Activated effector memory CD4-positive, alpha-beta T cell treated with Interleukin-2 at 50 U/mL for 16 hours (primary cell): ENCODE measurements at places on chromosomes 4 and X.

- no peak for DNase-seq
Observed at GRCh38 chr4:139256349-139256748, 23.7 kb downstream of the MGARP start.

DNA sequence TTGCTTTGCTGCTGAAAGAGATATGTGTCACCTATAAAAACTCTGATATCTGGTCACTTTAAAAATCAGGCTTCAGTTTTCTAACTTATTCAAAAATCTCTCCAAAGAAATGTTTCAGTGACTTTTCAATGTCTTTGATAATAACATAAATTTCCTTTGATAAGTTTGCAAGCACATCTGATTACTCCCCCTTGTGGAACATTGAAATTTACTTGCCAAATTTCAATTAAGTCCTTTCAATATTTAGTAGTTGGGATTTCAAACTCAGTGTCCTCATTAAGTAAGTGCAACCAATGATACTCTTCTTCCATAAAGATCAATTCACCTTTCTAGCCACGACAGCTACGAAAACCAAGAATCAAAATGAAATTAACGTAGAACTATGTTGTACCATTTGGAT, 151.3 kb upstream of the FAM47C start:
- DNase-seq, result no peak

DNA sequence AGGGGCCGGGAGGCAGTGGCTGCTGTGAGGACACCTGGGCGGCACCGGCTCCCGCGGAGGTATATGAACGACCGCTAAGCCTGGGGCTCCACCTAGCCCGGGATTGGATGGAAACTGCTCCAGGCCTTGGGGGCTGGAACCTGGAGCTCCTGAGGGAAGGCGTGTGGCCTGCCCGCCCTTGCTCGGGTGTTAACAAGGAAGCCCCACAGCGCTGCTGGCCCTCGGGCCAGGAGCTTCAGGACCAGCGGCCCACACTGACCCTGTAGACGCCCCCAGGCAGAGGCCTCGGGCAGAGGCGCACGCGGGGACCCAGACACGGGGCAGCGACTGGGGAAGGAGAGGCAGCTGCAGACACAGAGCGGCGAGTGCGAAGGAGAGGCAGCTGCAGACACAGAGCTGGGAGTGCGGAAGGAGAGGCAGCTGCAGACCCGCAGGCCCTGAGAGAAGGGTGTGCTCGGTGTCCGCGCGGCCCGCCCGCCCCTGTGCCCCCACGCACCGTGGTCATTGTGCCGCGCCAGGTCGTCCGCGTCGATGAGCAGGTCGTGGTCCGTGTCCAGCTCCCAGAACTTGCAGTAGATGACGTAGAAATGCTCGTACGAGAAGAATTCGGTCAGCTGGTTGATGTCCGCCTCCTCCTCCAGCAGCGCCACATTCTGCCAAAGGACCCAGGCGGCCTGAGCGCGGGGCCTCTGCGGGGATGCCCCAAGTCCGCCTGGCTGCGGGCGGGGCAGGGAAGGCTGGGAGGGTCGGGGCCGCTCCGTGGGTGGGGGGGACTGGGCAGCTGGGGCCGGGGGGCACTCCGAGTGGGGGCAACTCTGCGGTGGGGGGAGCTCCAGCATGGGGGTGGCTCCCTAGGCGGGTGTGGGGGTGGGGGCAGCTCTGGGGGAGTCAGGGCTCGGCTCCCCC, 26.7 kb upstream of the GTPBP6 start:
- no peak for DNase-seq

DNA sequence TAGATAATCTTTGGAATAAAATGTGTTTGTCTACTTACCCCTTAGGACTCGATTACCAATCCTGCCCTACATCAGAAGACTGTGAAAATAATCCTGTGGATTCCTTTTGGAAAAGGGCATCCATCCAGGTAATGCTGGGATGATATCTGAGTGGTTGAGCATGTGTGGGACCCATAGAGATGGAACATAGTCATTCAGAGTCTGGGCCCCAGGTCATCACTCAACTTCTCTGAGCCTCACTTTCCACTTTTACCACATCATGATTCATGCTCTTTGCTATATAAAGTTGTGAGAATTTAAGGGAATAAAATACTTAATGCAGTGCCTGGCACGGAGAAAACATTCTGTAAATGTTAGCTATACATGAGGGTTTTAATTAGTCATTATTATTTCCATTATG, 8.9 kb downstream of the BST1 start:
- no peak for DNase-seq

GRCh38 chrX:136714626-136715599, 65.8 kb downstream of the ARHGEF6 start:
- no peak for DNase-seq

- no peak for DNase-seq
Observed at GRCh38 chrX:150270622-150271021, 92.5 kb upstream of the MAMLD1 start.

GRCh38 chr4:108393890-108394472, 225.2 kb upstream of the LEF1 start:
- no peak for DNase-seq

GRCh38 chr4:148808416-148808815, 366.2 kb upstream of the NR3C2 start:
- no peak for DNase-seq

GRCh38 chr4:168415911-168416310, 64.4 kb downstream of the DDX60L start:
- no peak for DNase-seq

DNA sequence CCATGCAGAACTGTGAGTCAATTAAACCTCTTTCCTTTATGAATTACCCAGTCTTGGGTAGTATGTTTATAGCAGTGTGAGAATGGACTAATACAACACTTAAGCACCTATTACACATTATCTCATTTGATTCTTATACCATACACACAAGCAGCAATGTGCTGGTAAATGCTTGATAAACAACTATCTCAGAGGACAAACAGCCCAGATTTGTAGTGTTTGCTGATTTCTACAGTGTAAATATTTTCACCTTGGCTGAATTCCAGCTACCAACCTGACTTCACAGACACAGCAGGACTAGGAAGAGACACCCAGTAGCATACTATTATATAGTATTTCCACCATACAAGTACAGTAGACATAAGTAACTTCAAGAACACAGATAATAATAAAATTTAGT, 406.5 kb upstream of the CNKSR2 start:
- DNase-seq, result no peak

- no peak for DNase-seq
Observed at GRCh38 chrX:42978655-42979379, 200.9 kb upstream of the PPP1R2C start.

- DNase-seq, result no peak
Observed at GRCh38 chr4:110631584-110632505, 9.0 kb upstream of the PITX2 start.

GRCh38 chrX:76398970-76399369, 28.5 kb upstream of the MAGEE1 start:
- no peak for DNase-seq

- DNase-seq, result no peak
Observed at GRCh38 chrX:57929373-57929772, 19.1 kb upstream of the ZXDA start.

GRCh38 chr4:7485096-7485495, 50.4 kb upstream of the PSAPL1 start:
- no peak for DNase-seq

GRCh38 chr4:73540826-73541225, 59.3 kb downstream of the AFM start:
- DNase-seq, result no peak

DNA sequence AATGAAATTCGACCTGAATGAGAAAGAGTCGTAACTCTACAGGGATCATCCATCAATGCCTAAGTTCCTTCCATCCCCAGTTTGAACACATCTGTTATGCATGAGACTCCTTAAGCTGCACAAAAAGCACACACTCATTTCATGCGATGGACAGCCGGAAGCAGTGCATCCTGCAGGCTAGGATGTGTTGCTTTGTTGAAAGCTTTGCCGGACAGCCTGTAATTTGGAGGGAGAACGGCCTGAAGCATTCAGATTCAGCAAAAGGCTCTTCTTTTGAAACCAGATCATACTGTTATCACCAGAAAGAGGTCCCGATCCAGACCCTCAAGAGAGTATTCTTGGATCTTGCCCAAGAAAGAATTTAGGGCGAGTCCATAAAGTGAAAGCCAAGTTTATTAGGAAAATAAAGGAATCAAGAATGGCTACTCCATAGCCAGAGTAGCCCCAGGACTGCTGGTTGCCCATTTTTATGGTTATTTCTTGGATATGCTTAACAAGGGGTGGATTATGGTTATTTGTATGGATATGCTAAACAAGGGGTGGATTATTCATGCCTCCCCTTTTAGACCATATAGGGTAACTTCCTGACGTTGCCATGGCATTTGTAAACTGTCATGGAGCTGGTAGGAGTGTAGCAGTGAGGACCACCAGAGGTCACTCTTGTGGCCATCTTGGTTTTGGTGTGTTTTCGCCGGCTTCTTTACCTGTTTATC, 48.1 kb upstream of the DHRSX start:
- DNase-seq, result no peak

- no peak for DNase-seq
Observed at GRCh38 chr4:152029631-152030030, 268.8 kb upstream of the GATB start.

DNA sequence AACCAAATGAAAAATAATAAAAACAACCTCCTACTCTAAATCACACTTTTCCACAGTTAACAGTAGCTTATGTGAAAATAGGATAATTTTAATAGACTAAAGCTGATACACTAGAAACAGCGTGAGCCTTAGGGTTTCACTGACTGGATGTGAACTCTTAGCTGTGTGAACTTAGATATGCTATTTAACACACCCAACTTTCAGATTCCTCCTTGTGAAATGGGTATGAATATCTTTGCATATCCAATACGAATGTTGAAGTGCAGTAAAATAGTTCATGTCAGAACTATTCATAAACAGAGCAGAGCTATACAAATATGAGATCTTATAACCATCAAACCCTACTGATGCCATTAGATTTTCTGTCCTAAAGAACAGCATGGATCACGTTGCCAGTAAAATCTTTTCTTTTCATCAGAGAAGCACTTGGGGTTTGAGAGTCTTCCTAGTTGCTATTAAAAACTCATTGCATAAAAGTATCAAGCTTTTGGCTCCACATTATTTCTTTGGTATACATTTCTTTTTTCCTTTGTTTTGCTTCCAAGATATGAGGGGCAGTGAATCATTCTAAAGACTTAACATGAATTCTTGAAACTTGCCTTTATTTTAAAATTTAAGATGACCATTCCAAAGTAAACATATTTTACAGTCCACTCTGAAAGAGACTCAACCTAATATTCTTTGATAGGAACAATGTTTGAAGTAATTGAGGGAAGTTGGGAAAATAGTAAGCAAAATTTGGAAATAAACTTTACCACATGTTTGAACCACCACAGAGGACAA, 102.4 kb downstream of the CPE start:
- no peak for DNase-seq

DNA sequence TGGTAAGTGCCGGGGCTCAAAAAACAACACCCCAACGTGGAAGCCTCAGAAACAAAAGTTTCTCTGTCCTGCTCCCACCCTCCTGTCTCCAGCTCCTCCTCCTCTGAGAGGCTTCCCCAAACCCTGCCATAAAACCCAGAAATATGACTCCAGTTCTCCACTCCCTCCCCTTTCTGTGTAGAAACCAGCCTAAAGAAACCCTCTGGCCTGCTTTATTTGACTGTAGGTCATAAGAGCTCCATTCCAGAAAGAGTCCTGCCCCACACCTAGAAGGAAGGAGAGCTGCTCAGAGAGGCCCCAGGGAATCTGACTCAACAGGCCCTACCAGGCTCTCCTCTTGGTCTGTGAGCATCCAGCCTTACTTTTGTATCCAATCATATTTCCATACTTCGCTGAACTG, 872 bp upstream of the S100P start:
- DNase-seq, result no peak

DNA sequence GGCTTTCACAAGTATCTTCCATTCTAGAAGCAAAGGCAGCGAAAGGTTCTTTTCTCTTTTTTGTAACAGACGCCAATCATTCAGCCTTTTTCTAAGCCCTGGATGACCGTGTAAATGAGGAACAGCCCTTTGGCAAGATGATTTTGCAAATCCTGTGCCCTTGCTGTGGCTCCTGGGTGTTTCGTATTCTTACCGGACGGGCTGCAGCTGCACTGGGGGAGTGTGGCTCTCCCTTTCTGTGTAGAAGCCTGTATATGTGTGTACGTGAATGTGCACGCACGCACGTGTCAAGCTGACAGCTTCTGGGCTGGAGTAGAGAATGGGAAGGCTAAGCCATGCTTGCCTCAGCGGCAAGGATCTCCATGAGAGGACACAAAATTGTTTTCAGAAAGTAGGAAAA, 8.2 kb downstream of the GRPEL1 start:
- DNase-seq, result no peak

- DNase-seq, result no peak
Observed at GRCh38 chr4:119059221-119059620, 76.4 kb upstream of the MYOZ2 start.

DNA sequence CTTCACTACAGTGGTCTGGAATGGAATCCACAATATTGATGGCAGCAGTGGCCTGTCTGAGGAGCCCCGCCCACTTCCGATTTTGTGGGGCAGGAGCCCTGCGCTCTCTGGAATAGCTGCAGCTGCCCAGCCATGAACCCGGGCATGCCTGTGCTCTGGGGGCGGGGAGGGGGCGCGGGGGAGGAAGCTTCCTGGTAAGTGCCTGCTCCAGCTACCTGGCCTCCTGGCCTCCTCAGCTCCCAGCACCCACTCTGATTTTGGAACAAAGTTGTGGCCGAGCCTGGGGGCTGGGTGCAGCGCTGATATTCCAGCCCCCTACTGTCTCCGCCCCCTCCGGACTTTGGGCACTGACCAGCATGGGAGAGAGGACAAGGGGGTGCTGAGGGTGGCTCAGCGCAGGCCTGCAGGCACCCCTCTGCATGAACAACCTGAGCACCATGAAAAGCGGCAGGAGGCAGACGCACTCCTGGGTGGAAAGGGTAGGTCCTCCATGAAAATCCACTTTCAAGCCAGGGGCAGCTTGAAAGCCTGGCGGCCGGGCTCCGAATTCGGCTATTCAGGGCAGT, 972.7 kb upstream of the AGA start:
- no peak for DNase-seq

DNA sequence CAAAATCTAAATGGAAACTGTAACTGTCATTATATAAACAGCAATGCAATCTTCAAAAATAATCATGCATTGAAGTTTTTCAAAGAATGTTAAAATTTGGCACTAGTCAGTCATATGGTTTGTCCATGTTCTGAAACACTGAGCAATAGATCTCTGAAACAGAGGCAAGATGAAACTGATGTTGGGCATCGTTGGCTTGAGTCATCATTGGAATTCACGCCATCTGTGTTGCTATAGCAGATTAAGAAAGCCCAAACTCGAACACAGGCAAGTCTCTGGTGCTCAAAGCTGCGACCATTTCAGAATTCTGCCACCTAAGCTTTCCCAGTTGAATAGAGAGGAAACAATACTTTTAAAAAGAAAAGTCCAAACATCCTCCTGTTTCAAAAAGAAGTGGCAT, 114.1 kb upstream of the PPARGC1A start:
- no peak for DNase-seq

GRCh38 chr4:174494726-174495125, 27.6 kb downstream of the HPGD start:
- no peak for DNase-seq

GRCh38 chr4:183828125-183828524, 77.0 kb upstream of the STOX2 start:
- DNase-seq, result no peak

- DNase-seq, result no peak
Observed at GRCh38 chr4:97987019-97987648, 156.1 kb downstream of the STPG2 start.

GRCh38 chr4:88014386-88014905, 7.0 kb downstream of the PKD2 start:
- no peak for DNase-seq
